ENCODE measurements at places on chromosomes 16 and 17.

DNA sequence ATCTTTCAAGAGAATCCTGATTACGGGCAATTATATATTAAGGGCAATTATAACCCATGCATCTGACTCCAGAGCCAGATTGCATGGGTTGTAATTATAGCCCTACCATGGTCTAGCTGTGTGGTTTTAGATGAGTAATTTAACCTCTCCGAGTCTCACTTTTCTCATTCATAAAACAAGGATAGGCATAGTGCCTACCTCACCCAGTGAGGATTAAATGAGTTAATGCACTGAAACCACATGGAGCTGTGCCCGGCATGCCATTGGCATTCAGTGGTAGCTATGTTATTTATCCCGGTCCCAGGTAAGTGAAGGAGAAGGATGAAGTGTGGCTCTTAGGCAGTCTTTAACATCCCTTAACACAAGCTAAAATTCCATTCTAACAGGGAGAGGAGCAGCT, 6.3 kb downstream of the SNX20 start:
- no peak for DNase-seq

- DNase-seq, result peak; percentile 99
Measured at GRCh38 chr16:3264137-3265036, 8.0 kb upstream of the MEFV start.

GRCh38 chr17:9291912-9292560, 270.7 kb downstream of the NTN1 start:
- peak; percentile 58 for DNase-seq

DNA sequence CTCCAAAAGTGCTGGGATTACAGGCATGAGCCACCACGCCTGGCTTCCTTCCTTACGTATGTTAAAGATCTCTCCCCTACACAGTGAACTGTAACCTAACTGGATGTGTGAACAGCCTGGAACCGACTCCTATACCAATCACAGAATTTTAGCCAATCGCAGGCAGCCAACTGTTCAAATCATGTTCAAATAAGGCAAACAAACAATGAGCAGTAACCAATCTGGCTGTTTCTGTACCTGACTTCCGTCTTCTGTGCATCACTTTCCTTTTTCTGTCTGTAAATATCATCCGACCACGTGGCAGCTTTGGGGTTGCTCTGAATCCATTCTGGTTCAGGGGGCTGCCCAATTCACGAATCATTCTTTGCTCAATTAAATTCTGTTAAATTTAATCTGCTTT, 27.5 kb downstream of the TEKT5 start:
- no peak for DNase-seq
